ENCODE measurements at places on chromosomes 6 and 20. TPM values are rescaled to one million over a fixed set of nuclear protein-coding genes. Genes with fewer than 3 reads are reported as not detected.

Gene PDYN
- total RNA-seq, result not detected

- DNase-seq, result no peak
Observed at GRCh38 chr20:17499041-17499440, 32.1 kb downstream of the BFSP1 start.

Gene SIRPB1
- 0.99 TPM for total RNA-seq

GRCh38 chr6:83592770-83593394, 80.5 kb downstream of the PRSS35 start:
- no peak for DNase-seq

Gene BLTP3A
- total RNA-seq, result 15.0 TPM

Gene CBFA2T2
- total RNA-seq, result 13.7 TPM

GRCh38 chr6:163985040-163985439, 570.5 kb downstream of the QKI start:
- no peak for DNase-seq

- no peak for DNase-seq
Observed at GRCh38 chr20:21259346-21259745, 43.8 kb upstream of the XRN2 start.

DNA sequence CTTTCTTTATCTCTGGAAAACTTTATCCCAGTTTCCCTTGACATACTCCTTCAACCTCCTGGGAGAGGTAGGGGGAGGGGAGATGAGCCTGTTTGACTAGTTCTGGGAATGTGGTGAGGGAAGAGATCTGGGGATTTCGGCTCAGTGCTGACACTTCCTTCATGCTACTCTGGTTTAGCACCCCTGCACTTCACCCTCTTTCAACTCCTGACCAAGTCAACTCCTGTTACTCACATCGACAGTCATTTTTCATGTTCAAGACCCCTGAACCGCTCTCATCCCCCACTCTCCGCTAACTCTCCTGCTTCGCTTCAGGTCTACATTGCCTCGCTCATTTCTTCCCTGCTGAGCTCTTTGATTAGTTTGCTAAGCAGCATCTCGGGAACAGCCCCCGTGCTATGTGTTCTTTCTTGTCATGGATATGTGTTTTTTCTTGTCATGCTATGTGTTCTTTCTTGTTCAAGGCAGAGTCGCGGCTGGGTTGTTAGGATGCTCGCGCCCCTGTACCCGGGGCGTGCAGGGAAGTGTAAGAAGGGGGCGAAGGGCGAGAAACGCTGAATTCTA, 16.6 kb upstream of the TRIM27 start:
- no peak for DNase-seq

DNA sequence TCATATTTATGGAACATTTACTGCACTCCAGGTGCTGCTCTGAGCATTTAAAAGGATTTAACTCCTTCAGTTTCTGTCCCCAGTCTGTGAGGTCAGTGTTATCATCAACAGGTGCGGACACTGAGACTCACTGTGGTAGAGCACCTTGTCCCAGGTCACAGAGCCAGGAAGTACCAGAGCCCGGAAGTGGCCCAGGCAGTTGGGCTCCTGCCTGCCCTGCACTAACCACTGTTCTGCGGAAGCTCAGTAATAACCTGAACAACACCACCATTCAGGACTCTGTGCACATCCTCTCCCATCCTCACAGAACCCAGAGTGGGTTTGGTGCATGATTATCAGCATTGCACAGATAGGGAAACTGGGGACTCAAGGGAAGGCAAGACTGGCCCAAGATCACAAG, 16.8 kb upstream of the SIRPG start:
- no peak for DNase-seq

- no peak for DNase-seq
Observed at GRCh38 chr6:11571073-11571472, 33.5 kb downstream of the TMEM170B start.

DNA sequence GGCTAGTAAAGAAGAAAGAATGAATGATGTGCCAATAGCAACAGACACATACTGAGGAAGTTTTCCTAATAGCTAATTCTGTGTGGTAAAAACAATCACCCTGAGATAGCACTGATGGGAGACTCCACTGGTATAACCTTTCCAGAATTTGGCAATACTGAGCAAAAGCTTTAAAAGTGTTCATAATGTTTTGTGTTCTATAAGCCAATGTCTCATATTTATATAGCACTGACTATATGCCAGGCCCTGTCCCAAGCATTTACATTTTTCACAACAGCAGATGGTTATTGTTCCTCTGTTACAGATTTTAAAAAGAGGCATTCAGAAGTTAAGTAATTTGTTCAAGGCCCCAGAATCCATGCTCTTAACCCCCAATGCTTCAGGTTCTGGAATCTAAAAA, 108.0 kb upstream of the DST start:
- no peak for DNase-seq

DNA sequence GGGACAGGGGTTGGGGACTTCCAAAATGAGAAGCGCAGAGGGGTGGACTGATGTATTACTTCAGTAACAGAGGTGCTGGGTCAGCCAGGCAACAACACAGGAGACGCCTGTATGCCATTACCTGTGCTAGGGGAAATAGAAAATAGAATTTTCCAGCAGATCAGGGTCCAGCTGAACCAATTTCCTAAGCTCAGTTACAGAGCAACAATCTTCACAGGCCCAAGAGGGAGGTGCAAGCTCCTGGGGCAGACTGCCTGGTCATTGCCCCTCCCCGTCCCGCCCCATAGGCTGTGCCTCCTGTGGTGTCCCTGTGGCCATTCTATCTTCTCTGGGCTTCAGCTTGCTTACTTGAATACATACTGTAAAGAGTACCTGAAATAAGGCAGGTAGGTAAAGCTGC, 3.7 kb downstream of the KCNK5 start:
- no peak for DNase-seq

GRCh38 chr6:166395351-166395750, 12.6 kb upstream of the MPC1 start:
- DNase-seq, result no peak

Gene CCN5
- total RNA-seq, result not detected

Gene EFCAB8
- 0.52 TPM for total RNA-seq

DNA sequence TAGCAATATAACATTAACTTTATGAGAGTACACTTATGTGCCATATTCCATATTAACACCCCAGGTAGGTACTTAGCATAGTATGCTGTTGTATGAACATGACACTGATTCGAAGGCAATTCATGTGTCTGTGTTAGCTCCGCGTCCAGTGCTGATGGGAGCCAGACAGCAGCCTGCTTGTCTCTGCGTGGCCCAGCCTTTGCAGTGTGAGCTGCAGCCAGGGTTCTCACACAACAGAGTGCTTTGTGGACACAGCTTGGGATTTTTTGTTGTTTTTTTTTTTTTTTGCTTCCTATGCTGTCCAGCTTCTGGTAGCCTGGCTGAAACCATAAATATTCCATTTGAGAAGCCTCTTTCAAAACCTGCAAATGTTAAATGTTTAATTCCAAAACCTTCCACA, 350.9 kb downstream of the SMOC2 start:
- DNase-seq, result no peak

- DNase-seq, result no peak
Observed at GRCh38 chr6:3031857-3032640, 32.4 kb downstream of the NQO2 start.

DNA sequence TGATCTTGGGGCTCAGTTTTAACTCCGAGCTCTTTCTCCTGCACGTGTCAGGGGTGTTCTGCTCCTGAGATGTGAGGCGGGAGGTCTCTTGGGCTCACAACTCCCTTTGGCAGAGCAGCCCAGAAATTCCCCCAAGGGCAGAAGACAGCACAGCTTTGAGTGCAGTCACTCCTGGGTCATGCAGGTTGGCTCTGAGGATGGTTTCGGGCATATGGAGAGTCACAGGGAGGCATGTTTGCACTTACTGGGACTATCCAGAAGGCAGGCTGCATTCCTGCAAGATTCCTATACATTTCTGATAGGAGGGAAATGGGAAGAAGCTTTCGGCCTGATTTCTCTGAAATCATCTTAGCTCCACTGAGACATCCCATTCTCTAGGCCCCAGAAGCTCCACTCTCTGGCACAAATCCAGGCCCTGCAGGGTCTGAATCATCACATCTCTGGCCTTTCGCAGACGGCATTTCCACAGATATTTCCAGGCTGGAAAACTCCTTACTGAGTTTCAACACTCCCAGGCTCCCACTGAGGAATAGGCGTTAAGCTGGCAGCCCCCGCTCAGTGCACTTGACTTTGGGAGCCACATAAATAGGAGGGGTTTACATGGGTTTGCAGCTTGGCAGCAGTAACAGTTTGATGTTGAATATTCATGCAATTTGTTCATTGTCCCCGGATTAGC, 39.7 kb downstream of the AGPAT4 start:
- no peak for DNase-seq

DNA sequence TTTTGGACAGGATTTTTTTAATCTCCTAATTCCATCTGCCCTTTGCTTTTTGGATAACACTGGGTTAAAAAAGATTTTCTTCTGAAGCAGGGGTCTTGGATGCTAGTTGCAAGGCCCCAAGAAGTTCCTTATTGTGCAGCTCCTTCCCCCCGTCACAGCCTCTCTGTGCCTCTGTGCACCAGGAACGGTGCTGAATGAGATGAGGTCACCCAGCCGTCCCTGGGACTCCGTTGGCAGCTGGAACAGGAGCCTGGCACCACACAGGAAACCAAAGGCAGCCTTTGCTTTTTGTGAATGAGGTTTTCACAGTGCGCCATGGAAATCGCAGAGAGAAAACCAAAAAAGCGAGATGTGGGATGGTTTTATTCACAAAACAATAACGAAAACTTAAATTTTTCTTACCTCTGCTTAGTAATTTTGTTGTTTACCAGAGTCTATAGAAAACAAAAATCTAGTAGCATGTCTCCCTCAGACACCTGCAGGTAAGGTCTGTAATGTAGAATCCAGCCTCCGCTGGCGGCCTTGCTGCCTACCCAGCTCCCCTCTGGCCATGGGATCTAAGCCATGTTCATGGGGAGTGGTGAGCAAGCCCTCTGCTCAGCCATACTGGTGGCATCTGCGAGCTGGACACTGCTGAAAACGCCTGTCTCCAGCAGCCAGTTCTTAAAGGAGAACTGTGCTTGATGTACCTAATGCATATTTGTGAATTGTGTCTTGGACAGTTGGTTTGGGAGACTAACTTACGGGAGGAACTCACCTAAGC, 40.4 kb upstream of the SYNJ2 start:
- no peak for DNase-seq

- DNase-seq, result no peak
Observed at GRCh38 chr20:21933526-21933925, 228.1 kb downstream of the PAX1 start.

DNA sequence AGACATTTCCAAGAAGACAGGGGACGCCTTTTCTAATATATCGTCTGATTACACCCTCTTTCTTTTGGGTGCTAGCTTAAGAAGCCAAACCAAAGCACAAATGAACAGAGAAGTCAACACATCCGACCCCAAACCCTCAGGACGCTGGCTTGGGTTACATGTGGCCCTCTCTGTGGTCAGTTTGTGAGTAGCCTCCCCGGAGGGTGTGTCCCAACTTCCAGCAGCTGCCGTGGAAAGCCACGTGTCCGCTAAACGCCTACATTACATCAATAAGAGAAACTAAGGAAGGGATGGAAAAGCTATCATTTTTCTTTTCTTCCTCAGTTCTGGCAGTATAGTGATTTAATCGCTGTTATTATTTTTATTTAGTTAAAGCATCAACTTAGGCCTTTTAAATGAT, 487 bp upstream of the BMP6 start:
- DNase-seq, result no peak
